ENCODE measurements at places on chromosomes 3 and 15. TPM values are rescaled to one million over a fixed set of nuclear protein-coding genes. Genes with fewer than 3 reads are reported as not detected.

Gene SLTM
- total RNA-seq: 31.4 TPM

DNA sequence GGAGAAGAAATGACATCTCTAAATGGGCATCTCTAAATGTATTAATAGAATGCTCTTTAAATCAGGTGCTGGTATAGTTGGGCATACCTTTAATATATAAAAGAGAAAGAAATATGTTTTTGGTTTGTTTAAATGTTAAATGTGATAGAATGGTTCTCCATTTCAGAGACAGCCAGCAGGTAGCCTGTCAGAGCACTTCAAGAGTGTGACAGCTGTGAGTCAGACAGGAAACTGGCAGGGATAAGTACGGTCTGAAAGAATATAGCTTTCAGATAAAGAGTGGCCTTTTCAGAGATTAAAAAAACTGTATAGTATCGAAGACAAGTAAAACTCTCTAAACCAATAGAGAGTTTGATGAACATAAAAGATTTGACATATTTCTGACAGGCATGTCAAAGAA lies 654.1 kb downstream of the IGSF11 start:
- no peak for DNase-seq

GRCh38 chr3:119580067-119580760 lies 922 bp downstream of the ADPRH start:
- peak; percentile 47 for DNase-seq

Gene NR1I2
- total RNA-seq: not detected

Gene RASGRP1
- total RNA-seq: 3.0 TPM

- no peak for DNase-seq
Measured at GRCh38 chr3:84692261-84692660, 266.5 kb upstream of the CADM2 start.

DNA sequence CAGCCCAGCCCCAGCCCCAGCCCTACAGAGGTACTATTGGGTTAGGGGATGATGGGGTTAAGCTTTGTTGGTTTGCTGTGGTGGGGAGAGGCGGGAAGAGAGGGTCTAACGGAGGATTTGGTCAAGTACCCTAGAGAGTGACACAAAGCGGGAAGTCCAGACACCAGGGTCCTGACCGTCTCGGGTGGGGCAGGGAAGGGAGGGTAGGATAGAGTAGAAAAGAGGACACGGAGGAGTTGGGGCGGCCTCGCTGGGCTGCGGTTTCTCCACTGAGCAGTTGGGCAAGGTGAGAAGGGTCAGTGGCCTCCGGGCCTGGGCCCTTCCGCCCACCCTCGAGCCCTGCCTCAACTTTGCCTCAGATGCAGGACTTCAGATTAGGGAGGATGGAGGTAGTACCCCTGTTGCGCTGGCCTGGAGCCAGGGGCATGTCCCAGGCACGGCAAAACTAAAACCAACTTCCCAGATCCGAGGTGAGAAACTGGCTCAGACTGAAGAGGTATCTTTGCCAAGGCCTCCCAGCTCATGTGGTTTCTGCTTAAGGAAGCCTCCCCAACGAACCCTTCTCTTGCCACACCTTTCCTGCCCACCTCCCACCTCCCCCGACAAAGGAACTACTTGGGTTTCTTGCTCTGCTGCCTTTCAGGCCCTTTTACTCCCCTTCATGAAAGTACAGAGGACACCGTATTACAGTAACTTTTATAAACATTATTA lies 551 bp downstream of the PML start:
- DNase-seq: peak; percentile 55

DNA sequence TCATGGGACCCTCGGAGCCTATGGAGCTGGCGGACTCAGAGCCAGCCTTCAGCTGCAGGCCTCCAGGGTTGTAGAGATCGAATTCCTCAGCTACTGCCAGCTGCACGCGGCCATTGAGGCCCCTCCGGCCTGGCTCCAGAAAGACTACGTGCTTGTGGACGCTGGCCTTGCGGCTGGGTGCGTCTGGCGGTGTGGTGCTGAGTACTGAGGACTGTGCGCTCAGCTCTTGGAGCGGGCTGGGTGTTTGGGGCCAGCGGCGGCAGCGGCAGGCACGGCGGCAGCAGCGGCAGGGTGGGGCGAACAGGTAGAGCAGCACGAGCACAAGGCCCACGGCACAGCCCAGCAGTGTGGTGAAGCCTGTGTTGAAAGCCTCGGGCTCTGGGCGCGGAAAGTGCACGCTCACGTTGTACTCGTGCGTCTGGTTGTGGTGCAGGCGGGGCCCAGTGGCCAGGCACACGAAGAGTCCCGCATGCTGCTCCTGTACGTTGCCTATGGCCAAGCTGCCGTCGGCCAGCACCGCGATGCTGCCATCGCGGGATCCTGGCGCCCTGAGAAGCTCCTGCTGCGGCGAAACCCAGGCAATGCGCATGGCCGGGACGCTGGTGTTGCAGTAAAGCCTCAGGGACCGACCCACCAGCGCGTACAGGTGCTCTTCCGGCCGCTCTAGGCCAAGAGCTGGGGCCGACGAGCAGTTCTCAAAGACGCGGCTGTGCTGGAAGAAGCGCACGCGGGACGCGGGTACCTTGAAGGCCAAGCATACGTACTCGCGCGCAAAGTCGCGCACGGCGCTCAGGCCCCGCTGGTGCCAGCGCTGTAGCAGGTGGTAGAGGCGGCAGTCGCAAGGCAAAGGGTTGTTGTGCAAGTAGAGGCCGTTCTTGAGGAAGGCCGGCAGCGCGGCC lies 1.3 kb downstream of the AMIGO3 start:
- DNase-seq: no peak

- no peak for DNase-seq
Measured at GRCh38 chr15:43107751-43108150, 1.9 kb upstream of the UBR1 start.

Gene CMTM8
- not detected for total RNA-seq

DNA sequence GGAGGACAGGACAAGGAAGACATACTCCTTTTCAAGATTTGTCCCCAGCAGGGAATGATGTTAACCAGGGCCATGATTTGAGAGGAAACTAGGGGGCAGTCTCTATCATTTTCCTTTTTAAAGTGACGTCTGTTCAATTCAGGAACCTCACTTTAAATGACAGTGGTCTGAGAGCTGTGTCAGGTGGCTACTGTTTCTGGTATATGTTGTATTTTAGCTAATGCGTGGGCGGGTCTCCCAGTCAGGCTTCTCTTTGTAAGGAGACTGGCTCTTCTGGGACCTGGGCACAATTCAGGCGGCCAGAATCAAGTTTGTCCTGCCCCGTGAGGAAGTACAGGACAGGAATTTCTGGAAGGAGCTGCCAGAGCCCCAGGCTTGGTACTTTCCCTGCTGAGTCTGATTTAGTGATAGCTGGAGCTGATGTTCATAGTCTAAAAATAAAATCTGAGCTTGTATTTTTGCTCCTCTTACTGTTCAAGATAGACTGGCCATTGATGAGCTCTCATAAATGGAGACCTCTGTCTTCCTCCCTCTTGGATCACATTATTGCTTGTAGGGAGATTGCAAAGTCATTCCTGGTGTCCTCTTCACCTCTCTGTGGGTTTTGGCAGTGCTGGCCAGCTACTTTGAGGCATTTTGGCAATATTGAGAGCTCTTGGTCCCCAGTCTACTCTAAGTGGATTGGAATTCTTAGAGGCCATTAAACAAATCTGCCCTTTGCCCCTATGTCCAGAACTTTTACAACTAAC lies 25.6 kb downstream of the SQOR start:
- no peak for DNase-seq

GRCh38 chr3:122189357-122189756 lies 5.9 kb downstream of the CASR start:
- no peak for DNase-seq

Data from GM23248 (cell line).